ENCODE measurements at places on chromosomes 16 and 17.

- no peak for DNase-seq
These were observed 173.0 kb downstream of the FOXL1 start for GRCh38 chr16:86751076-86752030.

GRCh38 chr16:17965133-17965900, 371.2 kb downstream of the NPIPA8 start:
- no peak for DNase-seq

GRCh38 chr16:72788269-72788809, 259.6 kb downstream of the ZFHX3 start:
- no peak for DNase-seq

- no peak for DNase-seq
These were observed 2.3 kb upstream of the P2RX1 start for GRCh38 chr17:3918372-3919122.

GRCh38 chr16:10945065-10945787, 862 bp downstream of the CLEC16A start:
- DNase-seq = no peak

DNA sequence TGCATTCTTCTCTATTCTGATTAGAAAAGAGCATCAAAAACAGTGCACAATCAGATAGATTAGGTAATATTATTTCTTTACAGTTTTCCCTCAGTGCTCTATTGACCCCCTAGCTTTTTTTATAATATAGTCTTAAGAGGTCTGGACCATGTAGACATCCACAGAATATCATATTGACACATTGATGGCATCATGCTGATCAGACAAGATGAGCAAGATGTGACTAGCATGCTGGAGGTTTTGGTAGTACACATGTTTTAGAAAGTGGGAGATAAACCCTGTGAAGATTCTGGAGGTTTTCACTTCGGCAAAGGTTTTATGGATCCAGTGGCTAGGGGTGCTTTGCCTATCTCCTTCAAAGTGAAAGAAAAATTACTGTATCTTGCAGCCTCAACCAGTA, 2.8 kb upstream of the ABCA8 start:
- DNase-seq = no peak

GRCh38 chr17:1928976-1929375, 96.2 kb downstream of the RTN4RL1 start:
- DNase-seq = no peak

Data from progenitor cell of endocrine pancreas (in vitro differentiated cells).